Activated gamma-delta T cell (primary cell): ENCODE measurements at places on chromosomes 5 and 9.

GRCh38 chr5:74636149-74636548 lies 4.4 kb downstream of the ENC1 start:
- no peak for DNase-seq

DNA sequence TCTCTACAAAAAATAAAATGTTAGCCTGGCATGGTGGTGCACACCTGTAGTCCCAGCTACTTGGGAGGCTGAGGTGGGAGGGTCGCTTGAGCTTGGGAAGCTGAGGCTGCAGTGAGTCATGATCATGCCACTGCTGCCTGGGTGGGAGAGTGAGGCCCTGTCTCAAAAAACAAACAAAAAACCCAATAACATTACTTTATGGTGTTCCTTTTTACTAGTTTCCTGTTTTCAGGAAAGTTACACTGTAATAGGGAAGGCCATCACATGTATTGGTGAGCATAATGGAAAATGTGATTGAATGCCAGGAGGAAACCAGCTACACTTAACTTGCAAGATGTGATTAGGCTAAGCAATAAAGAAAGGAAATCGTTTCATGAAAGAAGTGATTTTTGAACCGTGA lies 42.7 kb downstream of the SV2C start:
- no peak for DNase-seq

GRCh38 chr9:136309101-136309801 lies 5.4 kb upstream of the CCDC187 start:
- DNase-seq: no peak

- DNase-seq: no peak
These were observed 274.8 kb downstream of the DOCK8 start for GRCh38 chr9:489198-490197.

DNA sequence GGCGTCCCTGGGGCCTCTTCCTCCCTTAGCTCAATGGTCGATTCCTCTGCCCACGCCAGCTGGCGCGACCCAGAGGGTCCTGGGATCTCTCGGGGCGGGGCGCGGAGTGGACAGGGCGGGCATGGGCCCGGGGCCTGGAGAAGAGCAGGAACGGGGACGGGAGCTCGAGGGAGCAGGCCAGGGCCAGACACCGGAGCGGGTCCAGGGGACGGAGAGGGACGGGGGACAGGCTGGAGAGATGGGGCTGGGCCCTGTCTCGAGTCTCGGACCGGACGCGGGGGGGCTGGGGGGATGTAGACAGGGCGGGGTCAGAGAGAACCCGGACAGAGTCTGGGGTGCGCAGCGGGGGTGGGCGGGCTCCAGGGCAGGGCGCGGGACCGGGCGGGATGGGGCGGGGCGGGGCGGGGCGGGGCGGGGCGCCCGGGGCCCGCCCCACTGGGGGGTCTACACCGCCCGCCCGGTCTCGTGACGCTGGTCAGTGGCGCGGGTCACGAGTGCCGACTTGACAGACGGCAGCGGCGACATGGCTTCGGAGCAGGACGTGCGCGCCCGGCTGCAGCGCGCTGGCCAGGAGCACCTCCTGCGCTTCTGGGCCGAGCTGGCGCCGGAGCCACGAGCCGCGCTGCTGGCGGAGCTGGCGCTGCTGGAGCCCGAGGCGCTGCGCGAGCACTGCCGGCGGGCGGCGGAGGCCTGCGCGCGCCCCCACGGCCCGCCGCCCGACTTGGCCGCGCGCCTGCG lies at the start of gene UAP1L1:
UAP1L1 (plus strand) TSS at position 508 of the 738 bp plus-strand sequence; CDS start at position 524, 16 bp downstream.
- DNase-seq: peak; percentile 64

GRCh38 chr5:34688015-34688810 lies 32.1 kb downstream of the RAI14 start:
- no peak for DNase-seq

- no peak for DNase-seq
These were observed 587.3 kb downstream of the GABRG2 start for GRCh38 chr5:162654661-162655405.

DNA sequence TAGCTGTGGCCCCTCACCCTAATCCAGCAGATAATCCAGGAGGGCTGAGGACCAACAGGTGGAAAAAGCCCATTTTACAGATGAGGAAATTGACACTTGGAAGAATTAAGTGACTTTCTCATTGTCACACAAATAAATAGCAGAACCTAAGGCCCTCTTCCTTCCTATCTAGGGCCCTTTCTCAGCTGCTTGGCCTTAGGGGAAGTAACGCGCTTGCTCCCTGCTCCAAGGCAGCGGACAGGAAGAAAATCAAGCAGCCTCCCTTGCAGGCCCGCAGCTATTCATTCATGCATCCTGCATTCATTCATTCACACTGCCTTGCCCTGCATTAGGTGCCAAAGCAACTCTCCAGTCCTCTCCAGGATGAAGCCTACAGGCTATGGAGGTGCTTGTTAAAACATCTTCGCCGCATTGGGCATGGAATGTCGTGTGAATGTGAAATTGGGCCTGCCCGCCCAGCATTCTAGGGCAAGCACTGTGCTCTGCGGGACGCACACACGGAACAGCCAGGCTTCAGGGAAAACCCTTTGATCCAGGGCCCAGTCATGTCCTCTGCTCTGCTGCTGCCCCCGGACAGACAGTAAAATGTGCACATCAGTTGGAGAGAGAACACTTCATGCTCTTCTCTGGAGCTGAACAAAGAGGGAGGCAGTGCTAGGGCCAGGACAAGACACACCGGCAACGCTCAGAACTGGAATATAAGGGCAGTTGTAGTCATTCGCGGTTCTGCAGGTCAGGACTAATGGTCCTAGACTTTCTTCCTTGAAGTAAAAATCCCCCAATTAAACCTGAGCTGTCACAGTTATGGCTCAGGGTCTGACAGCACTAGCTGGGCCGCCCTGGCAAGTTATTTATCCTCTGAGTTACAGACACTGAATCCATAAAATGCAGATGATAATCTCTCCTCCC lies 166.0 kb downstream of the COL23A1 start:
- DNase-seq: no peak
